Prostate gland (tissue), 2 donors: ENCODE measurements at places on chromosomes 5 and 9. TPM values are rescaled to one million over a fixed set of nuclear protein-coding genes. Genes with fewer than 3 reads are reported as not detected.

Gene MAP1B
- total RNA-seq = 99.6 TPM

Gene MARCHF3
- 21.1 TPM for total RNA-seq

Gene PCDHGA11
- total RNA-seq = 2.9 TPM

Gene IFNA21
- total RNA-seq = not detected

DNA sequence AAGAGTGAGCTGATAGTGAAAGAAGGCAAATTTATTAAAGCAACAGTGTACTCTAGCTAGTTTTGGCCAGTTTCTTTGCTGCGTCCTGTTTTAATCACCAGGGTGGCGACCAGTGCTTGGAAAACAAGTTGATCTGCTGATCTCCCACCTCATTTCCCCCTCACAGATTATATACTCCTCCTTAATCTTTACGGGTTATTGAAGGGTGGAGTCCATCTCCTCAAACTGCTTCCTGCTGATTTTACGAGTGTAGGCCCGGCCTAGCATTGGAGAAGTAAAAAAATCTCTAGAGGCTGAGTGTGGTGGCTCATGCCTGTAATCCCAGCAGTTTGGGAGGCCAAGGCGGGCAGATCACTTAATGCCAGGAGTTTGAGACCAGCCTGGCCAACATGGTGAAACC is 14.0 kb upstream of the CFAP95 start:
- no peak for DNase-seq

DNA sequence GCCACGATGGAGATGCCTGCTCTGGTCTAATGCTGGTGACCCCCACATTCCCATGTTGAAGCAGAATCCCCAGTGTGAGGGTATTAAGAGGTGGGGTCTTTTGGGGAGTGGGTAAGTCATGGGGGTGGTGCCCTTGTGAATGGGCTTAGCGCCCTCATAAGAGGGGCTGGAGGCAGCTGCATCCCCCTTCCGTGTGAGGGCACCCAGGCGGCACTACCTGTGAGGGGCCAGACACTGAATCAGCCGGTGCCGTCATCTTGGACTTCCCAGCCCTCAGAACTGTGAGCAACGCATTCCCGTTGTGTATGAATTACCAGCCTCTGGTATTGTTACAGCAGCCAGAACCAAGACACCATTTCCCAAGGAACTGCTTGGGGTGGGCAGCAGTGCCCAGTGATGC is 27.0 kb upstream of the RNF130 start:
- no peak for DNase-seq

DNA sequence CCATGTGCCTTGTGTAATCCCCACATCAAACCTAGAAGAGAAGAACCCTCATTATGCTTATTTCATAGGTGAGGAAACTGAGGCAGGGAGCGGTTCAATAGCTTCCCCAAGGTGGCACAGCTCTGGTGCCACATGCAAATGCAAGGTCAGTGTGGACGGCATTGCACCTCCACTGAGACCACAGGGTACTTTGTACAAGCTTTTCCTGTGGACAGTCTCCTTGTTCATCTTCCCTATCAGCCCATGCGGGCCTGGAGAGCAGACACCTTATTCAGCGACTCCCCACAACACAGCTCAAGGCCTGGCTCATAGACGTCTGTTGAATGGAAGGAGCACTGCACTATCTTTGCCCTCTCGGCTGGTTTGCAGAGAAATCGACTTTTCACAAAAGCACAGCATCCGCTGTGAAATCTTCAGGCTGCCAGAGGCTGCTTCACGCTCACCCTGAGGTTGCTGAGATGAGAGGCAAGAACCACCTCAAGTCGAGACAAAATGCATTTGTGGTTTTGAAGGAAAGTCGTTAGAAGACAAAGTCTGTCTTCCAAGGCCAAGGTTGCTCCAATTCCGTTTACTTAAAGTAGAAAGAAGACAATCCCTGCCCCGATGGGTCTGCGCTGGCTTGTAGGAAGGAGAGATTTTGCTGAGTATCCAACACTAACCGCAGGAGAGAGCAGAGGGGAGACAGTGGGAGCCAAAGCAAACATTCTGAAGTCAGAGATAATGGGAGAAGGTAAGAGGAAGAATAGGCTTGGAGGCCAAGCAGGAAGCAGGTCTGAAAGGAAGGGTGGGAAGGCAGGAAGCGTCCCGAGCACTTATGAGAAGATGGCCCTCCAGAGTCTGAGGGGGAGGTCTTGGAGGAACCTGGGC is 34.2 kb upstream of the STRBP start:
- DNase-seq = no peak

- DNase-seq = no peak
Measured at GRCh38 chr9:113574441-113575262, 111.1 kb downstream of the RGS3 start.

DNA sequence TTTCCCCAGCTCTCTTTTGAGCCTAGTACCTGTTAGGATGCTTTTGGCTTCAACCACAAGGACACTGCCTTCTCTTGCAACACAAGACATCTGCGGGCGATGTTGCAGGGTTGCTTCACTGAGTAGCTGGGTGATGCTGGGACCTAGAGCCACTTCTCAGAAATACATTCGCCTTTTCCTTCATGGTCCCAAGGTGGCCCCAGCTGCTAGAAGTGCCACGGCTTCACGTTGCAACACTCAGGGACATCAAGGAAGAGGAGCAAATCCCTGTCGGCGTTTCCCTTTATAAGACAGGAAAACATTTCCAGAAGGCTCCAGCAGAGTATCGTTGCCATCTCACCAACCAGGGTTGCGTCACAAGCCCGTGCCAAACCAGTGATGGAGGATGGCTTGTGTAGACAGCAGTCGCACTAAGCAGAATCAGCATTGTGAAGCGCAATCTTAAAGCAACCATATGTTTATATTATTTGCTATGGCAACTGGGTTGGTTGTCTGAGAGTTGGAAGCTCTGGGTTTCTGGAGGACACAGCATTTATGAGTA is 62.7 kb downstream of the ANKRD33B start:
- DNase-seq = no peak

DNA sequence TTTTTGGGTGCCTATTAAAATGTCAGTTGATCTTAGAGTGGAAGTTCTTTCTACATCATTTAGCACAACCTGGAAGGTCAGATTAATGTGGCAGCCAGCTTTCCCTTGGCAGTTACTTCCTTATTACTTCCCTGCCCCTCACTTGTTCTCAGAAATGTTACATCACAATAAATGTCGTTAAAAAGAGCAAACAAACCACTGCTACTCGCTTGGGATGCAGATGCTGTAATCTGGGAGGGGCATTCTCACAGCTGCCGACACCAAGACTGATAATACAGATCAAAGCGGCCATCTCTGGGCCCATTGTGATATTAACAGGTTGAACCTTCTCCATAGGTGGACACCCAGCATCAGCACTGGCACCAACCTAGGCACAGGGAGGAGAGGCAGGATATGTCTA is 29.3 kb downstream of the PLAC8L1 start:
- no peak for DNase-seq

DNA sequence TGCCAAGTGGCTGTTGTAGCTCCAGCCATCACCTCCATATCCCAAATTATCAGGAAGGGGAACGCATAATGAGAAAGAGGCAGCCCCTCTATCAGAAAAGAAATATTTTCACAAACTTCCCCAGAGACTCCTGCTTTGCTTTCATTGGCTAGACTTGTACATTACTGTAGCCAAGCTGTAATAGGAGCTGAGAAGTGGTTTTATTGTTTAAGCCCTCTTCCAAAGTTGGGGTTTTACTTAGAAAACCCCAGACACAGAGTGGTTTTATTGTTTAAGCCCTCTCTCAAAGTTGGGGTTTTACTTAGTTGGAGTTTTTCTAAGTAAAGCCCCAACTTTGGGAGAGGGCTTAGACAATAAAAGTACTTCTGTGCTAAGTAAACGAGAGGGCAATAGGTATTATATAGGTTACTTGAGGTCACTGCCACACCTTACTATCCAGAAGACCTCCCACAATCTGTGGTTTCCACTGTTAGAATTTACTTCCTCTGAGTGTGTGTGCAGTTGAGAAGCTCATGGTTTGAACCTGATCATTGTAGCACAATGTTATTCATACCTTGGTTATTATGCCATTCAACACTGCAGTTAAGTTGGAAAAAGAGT is 215.7 kb upstream of the OTULINL start:
- no peak for DNase-seq

GRCh38 chr5:51961154-51961562 is 577.9 kb downstream of the ISL1 start:
- DNase-seq = no peak

GRCh38 chr9:87703636-87704276 is 22.2 kb upstream of the CTSL start:
- DNase-seq = no peak

GRCh38 chr5:60843936-60844905 is at the start of gene ELOVL7:
TSS of gene ELOVL7 (minus strand) at chr5:60844269. CDS start at chr5:60787397, 56,872 bp downstream.
- peak; percentile 89 for DNase-seq

- DNase-seq = no peak
Measured at GRCh38 chr5:143290125-143290524, 113.4 kb downstream of the NR3C1 start.

DNA sequence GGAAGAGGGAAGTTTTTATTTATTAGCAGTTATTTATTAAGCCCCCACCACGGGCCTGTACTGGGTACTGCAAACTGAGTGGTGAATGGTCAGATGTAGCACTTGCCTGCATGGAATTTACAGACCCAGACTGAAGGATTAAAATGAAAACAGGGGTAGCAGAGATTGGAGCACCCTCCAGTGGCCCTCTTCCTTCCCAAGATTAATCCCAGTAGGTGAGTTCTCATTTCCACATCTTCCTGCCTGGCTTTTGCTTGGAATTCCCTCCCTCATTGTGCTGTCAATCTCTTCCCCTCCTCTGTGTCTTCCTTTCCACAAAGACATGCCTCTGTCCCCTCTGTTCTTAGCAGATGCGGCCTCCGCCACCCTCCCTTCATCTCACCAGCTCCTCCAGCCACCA is 39.2 kb downstream of the MVB12B start:
- no peak for DNase-seq
